ENCODE measurements at places on chromosomes 11 and 22.

- DNase-seq: no peak
Observed at GRCh38 chr11:10565493-10565892, 3.0 kb downstream of the LYVE1 start.

DNA sequence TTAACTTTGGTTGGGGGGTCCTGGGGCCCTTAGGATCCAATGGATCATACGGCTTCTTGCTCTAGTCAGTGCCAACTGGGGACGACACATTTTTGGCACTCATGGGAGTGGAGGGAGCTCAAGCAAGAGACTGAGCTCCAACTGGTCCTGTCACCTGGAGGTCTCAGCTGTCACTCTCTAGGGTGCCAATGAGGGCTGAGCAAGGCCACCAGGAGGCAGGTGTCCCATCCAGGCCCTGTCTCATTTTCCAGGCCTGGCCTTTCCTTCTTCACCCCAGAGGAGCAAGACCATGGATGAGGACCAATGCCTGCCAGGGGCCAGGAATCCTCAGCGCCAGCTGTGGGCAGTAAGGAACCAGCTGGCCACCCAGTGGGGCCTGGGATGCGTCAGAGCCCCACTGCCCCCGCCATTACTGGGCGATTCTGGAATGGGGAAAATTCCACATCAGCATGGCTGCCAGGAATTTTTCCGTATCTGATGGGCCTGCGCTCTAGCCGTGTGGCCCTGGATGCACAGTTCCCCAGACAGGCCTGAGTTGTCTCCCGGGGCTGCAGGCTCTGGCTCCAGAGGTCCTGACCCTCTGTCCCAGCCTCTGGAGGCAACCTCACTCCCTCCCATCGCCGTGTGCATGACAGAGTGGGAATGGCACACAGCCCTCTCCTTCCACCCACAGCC lies 669 bp upstream of the GAL3ST1 start:
- no peak for DNase-seq

- DNase-seq: no peak
Observed at GRCh38 chr22:16601437-16602223, 9.0 kb upstream of the CCT8L2 start.

- DNase-seq: no peak
Observed at GRCh38 chr11:120338107-120338933, 2.1 kb downstream of the ARHGEF12 start.

GRCh38 chr11:48024635-48025071 lies 44.3 kb downstream of the PTPRJ start:
- no peak for DNase-seq

- no peak for DNase-seq
Observed at GRCh38 chr11:16805938-16806337, 67.5 kb downstream of the C11orf58 start.

GRCh38 chr11:66842501-66842895 lies 743 bp upstream of the RCE1 start:
- no peak for DNase-seq

GRCh38 chr11:61777234-61778090 lies 14.9 kb downstream of the TMEM258 start:
- DNase-seq: no peak

DNA sequence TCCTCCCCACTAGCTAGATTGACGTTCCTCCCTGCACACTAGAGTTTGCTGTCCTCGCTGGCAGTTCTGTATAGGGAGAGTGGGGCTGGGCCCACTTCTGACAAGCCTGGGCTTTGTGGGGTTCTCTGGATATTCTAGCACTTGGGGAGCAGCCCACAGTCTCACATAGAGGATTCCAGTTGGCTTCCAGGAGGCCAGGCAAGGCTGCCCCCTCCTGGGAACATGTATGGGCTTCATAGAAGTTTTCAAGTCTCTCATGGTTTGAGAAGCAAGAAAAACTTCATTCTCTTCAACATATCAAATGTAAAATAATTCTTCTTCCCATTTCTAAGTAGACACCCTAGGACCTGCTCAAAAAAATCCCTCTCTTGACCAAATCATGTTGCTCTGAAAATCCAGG lies 87.5 kb downstream of the NAV2 start:
- no peak for DNase-seq

- no peak for DNase-seq
Observed at GRCh38 chr11:27626938-27627586, 73.2 kb downstream of the BDNF start.

GRCh38 chr11:2481253-2481652 lies 36.4 kb downstream of the KCNQ1 start:
- no peak for DNase-seq

GRCh38 chr22:24803064-24803542 lies 2.9 kb upstream of the SGSM1 start:
- DNase-seq: no peak

DNA sequence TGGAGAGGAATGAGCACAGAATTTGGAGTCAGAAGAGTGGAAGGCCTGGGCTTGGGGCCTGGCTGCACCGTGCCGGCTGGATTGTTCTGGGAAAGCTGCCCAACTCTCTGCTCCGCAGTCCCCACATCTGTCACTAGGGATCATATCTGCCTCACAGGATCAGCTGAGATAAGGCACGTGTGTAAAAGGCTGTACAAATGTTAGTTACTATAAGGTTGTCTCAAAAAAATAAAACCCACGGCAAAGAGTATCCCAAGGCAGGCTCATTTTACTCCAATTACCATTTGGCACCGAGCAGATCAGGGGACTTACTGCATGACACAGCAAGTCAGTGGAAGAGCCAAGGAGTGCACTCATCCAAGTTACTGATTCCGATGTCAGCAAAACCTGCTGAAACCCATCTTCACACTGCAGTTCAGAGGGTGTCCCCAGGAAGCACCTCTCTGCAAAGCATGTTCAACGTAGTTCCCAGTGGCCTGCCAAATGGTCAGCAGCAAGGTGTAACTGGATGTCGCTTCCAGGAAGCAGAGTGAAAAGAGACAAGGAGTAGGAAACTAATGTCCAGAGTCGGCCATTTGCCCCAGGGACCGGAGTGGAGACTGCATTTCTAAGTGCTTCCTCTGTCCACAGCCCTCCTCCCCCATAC lies 18.1 kb upstream of the MRTFA start:
- no peak for DNase-seq

DNA sequence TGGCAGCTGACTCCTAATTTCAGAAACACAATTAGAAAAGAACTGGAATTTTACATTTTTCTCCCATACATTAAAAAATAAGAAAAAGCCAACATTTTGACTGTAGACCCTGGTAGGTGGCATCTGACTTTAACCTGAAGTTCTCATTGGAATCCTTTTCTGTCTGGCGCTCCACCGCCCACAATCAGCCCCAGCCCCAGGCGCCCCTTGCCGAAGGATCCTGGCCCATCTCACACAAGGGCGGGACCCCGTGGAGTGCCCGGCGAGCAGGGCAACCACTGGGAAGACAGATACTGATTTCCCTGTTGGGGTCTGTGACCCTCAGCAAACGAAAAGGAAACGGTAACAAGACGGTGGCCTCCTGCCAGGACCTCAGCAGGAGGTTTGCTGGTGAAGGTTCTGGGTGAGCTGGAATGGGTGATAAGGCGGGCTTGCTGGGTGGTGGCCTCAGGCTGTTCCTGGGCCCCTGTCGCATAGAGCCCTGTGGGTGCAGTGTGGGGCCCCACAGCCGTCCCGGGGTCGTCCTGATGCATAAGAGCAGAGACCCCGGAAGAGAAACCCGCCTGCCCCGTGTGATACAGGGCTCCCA lies 15.7 kb downstream of the TSPO start:
- no peak for DNase-seq

DNA sequence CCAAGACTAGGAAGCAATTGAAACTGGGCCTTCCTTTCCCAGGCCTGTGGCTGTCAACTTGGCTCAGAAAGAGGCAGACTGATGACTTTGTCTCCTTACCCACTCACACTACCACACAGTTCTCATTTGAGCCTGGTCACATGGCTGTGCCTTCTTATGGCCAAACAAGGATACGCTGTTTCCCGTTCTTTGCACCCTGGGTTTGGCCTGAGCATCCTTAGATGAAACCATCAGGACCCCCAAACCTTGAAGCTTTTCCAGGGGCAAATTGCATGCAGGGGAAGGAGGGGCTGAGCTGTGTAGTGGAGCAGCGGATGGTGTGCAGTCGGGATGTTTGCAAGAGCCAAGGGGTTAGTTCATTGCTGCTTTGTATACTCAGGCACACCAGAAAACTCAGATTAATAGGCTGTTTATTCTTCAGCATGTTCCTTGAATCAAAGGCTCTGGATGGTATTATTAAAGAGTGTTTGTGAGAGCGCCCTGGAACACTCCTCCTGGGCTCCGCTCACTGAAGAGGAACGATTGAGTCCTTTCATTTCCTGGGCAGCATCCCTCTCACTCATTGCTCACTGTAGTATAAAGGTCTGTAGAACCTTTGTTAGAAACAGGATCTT lies 69.8 kb downstream of the ARFGAP2 start:
- no peak for DNase-seq

- no peak for DNase-seq
Observed at GRCh38 chr11:86900162-86900561, 55.0 kb downstream of the FZD4 start.

- DNase-seq: no peak
Observed at GRCh38 chr11:128310676-128311445, 276.5 kb downstream of the ETS1 start.

GRCh38 chr11:117423046-117423575 lies 95.5 kb downstream of the CEP164 start:
- DNase-seq: no peak

GRCh38 chr11:35165423-35166368 lies 26.7 kb downstream of the CD44 start:
- DNase-seq: no peak

GRCh38 chr11:29562183-29562582 lies 454.6 kb downstream of the KCNA4 start:
- no peak for DNase-seq

DNA sequence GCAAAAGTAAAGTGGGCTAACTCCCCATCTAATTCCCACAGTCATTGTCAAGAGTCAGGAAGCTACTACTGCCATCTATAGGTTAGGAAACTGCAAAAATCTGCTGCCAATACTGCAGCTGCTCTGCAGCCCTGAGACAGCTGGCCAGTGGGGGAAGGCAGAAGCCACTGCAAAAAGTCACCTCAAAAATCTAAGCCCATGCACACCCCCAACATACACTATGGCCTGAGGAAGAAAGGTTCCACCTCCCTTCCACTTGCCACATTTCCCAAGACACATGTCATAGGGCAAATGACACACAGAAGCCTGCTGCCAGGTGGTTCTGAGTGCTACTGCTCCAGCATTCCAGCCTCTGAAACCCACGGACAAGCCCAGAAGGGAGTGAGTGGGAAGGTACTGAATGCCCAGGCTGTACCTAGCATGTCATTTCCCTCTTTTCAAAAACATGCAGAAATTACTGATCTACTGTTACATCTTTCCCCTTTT lies 36.9 kb downstream of the DGCR2 start:
- no peak for DNase-seq

- no peak for DNase-seq
Observed at GRCh38 chr22:36419177-36419911, 31.6 kb upstream of the MYH9 start.

DNA sequence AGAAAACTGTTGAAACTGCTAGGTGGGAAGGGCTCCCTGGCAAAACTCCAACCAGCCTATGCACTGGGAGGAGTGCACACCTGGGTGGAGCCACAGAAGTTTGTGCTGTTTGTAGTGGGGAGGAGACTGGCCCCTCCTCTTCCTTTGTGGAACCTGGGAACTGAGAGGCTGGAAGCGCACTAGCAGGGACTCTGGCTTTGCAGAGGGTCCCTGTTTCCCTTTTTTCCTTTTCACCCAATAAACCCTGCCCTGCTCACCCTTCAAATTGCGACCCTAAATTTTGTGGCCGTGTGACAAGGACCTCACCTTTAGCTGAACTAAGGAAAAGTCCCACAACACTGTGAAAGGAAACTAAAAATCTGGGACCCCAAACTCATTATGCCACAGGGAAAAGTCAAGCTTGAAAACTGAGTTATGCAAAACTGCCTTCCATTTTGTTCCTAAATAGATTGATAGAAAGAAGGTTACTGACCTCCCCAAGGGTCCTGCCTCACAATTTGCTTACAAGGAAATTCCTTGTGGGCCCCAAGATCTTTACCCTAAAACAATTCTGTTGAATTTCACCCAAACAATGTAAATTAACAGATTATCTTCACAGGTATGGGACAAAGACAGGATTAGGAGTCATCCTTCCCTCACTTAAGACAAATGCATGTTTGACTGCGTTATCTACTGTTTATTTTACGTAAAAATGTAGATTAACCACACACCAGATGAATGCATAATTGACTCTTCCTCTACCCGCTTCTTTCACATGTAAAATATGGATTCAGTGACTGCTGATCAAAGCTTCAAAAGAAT lies 81.0 kb downstream of the SLC36A4 start:
- no peak for DNase-seq

DNA sequence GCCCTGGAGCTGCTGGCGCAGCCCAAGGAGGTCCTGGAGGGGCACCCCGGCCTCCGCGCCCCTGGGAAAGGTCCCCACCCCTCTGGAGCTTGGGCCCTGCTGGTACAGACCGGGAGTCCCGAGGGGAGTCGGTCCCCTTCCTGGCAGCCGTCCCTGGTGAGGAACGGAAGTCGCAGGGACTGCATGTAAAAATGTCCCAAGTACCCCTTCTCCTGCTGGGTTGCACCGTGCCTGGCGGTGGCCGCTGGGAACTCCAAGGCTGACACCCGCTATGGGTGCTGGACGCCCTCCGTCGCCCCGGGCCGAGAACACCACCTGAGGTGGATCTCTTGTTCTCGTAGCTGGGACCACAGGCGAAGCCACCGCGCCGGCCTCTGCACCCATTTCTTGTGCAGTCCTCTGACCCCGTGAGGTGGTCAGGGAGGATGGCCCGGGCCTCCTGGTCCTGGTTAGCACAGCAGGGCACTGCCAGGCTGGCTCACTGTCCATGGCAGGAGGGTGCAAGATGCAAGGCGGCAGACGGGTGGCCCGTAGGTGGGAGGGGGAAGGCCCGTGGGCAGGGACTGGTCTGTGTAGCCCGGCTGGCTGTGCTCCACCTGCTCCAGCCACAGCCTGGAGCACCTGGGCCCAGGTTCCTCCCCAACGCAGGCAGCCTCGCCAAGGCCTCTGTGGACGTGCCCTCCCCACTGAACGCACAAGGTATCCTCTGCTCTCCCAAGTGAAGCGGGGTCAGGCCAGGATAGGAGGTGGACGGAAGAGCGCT lies 165.2 kb downstream of the IGLL1 start:
- DNase-seq: no peak

- no peak for DNase-seq
Observed at GRCh38 chr11:20261526-20261925, 101.3 kb upstream of the DBX1 start.

- no peak for DNase-seq
Observed at GRCh38 chr11:84106541-84106940, 820.4 kb upstream of the CCDC90B start.

- no peak for DNase-seq
Observed at GRCh38 chr11:64115531-64116522, 50.1 kb downstream of the MACROD1 start.

DNA sequence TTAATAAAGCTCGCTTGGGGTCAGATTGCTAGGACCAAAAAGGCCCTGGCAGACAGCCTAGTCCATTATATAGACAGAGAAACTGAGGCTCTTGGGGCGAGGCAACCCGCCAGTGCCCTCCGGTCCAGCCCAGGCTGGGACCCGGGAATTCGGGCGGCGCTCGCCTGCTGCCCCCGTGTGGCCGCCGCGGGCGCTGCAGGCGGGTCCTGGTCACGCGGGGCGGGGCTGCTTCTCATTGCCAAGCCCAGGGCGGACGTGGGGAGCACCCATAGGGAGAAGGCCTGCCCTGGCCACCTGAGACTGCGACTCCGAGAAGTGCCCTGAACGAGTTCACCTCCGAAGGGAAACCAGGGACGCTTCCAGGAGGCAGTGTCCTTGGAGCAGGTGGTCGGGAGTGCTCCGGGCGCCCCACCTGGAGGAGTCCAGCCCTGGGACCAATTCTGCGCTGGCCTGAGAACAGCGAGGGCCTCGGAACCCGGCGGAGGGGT lies 36.0 kb upstream of the CSNK1E start:
- no peak for DNase-seq

GRCh38 chr11:26191193-26191592 lies 140.7 kb upstream of the ANO3 start:
- DNase-seq: no peak

Data from SK-N-MC (cell line).